ENCODE measurements at places on chromosomes 5 and 9.
A peak's percentile ranks its signal among the peaks of the same experiment; 100 is the strongest.

DNA sequence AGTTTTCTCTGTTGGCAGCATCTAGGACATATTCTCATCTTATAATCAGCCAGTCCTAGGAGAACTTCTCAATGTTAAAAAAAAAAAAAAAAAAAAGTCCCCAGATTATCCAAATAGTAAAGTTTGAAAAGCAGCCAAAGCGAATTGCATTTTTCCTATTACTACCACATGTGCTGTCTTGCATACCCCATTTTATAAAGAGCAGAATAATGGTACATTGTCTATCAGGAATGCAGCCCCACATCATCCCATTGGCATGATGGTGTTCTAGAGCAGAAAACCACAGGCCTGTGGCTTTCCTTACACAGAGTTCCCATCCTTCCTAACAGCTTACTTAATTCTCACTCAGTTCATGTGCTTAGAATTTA is 381.6 kb downstream of the TMEM38B start:
- DNase-seq, result no peak

DNA sequence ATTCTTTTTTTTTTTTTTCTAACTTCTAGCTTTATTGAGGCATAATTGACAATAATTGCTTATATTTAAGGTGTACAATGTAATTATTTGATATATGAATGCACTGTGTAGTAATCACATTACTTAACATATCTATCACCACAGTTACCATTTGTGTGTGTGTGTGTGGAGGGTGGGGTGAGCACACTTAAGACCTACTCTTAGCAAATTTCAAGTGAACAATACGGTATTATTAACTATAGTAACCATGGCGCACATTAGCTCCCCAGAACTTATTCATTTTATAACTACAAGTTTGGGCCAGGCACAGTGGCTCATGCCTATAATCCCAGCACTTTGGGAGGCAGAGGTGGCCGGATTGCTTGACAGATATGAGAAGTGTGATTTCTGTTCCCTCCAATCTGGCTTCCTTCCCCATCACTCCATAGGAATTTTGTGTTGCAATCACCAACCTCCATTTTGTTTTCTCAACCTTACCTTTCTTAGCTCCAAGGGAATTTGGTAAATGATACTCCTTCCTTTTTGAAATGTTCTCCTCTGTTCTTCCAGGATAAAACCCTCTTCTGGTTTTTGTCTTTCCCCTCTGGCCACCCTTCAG is 14.9 kb downstream of the TXN start:
- peak; percentile 30 for DNase-seq

DNA sequence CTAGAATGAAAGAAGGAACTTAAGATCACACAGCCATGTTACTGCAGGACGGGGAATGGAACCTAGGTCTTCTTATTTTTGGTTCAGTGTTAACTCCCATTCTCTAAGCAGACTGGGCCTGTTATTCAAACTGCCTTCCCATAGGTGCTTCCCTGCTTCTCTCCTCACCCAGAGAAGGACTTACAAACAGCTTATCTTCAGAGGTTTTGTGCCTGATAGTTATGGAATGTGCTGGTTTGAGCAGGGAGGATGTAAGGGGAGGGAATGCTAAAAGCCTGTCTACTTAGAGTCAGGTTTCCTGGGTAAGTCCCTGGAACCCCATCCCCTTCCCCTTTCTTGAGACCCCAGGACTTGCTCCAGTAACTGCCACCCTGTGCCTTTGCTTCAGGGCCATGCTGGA is 4.2 kb upstream of the PSMD5 start:
- peak; percentile 19 for DNase-seq

- peak; percentile 79 for DNase-seq
Observed at GRCh38 chr5:123209502-123210027, 120.5 kb downstream of the PRDM6 start.

DNA sequence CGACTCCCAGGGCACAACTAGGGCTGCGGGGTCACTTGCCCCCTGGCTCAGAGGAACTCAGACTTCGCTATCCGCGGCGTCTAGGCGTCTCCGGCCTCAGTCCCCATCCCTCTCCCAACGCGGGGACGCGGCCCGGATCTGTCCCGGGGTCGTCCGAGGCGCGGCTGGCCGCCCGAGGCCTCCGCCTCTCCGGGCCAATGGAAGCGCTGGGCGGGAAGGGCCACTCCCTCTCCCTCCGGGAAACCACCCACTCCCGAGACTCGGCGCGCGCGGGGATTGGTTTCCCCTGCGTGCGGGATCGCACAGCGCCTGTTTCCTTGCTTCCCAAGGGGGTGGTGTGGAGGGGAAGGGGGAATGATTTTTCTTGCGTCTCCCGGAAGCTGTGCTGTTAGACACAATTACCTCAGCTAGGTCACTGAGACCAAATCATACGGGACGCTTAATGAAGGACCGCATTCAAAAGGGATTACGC is 38.3 kb downstream of the NR2F1 start:
- peak; percentile 79 for DNase-seq

GRCh38 chr9:101716629-101717028 is 21.8 kb downstream of the GRIN3A start:
- no peak for DNase-seq

DNA sequence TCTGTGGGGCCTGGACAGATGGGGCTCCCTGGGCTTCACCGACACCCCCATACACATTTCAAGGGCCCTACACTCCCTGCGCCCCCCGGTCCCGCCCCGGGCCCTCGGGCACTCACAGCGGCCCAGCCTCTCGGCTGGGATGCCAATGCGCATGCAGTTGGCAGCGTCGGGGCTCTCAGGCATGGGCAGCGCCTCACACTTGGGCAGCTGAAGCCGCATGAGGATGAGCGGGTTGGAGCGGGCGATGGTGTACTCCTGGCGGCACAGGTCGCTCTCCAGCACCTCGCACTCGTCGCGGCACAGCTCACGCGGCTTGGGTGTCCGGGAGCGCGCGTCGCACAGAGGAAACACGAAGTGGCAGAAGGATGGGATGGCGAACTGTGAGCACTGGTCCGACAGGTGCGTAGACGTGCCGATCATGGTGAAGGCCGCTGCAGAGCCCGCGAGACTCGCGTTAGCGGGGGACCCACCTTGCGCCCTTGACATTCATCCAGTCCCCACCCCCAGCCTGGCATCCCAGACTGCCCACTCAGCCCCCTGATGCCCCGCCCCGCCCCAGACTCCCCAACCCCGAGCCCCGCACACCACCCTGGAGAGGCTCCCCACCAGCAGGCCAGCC is 216.9 kb downstream of the ROR2 start:
- DNase-seq, result no peak

GRCh38 chr5:96957254-96958049 is 21.6 kb downstream of the LNPEP start:
- no peak for DNase-seq

- peak; percentile 10 for DNase-seq
Observed at GRCh38 chr5:54360089-54360488, 49.7 kb upstream of the ARL15 start.

GRCh38 chr5:32711362-32711680 is 200 bp downstream of the NPR3 start:
- no peak for DNase-seq

- DNase-seq, result peak; percentile 82
Observed at GRCh38 chr9:91302831-91303230, 58.9 kb downstream of the AUH start.

All from fibroblast of villous mesenchyme (primary cell).